ENCODE measurements at places on chromosomes 1 and 21. TPM values are rescaled to one million over a fixed set of nuclear protein-coding genes. Genes with fewer than 3 reads are reported as not detected.

- no peaks in the 10 kb centered on the region for H3K27me3 ChIP-seq
- H3K4me1 ChIP-seq, result peaks cover 7% of the 10 kb centered on the region
- H3K4me3 ChIP-seq, result no peak overlapping the region
- DNase-seq, result no peak
- peaks cover 33% of the 10 kb centered on the region for H3K36me3 ChIP-seq
- peak overlapping the region; percentile 92 for H3K27ac ChIP-seq
Observed at GRCh38 chr1:228095938-228096337, 7.2 kb downstream of the C1orf35 start.

- DNase-seq, result no peak
- no peaks in the 10 kb centered on the region for H3K27me3 ChIP-seq
- H3K4me1 ChIP-seq, result peaks cover 6% of the 10 kb centered on the region
- no peak overlapping the region for H3K4me3 ChIP-seq
- H3K27ac ChIP-seq, result no peak overlapping the region
- no peaks in the 10 kb centered on the region for H3K36me3 ChIP-seq
Observed at GRCh38 chr1:213939888-213940287, 47.9 kb upstream of the PROX1 start.

DNA sequence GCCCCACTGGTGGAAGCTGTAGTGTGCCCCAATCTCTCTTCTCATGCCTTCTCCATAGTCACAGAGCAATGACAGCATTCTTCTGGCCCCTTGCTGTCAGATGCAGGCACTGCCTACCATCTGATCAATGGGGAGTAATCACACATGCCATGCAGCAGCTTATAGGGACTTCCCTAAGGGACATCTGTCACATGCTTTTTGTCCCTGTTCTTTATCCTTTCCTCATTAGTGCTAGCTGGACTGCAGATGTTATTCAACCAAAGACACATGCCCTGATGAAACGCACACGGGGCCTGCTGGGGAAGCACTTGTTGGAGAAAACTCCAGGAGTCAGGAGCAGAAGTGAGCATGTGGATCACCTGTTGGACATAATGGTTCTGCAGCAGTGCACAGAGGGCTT, 108.7 kb downstream of the KCNJ15 start:
- no peak overlapping the region for H3K27ac ChIP-seq
- no peaks in the 10 kb centered on the region for H3K4me1 ChIP-seq
- no peaks in the 10 kb centered on the region for H3K36me3 ChIP-seq
- H3K4me3 ChIP-seq, result no peak overlapping the region
- DNase-seq, result no peak

- peaks cover 13% of the 10 kb centered on the region for H3K4me1 ChIP-seq
- H3K27me3 ChIP-seq, result peaks cover 3% of the 10 kb centered on the region
- no peaks in the 10 kb centered on the region for H3K36me3 ChIP-seq
- no peak overlapping the region for H3K27ac ChIP-seq
- no peak overlapping the region for H3K4me3 ChIP-seq
Observed at GRCh38 chr1:150544204-150544603, 5.0 kb upstream of the ADAMTSL4 start.

- no peak for DNase-seq
- no peak overlapping the region for H3K4me3 ChIP-seq
Observed at GRCh38 chr1:186089940-186090339, 285.1 kb downstream of the TPR start.

- H3K4me1 ChIP-seq, result peaks cover 46% of the 10 kb centered on the region
- H3K27ac ChIP-seq, result peak overlapping the region; percentile 94
- no peak for DNase-seq
- no peaks in the 10 kb centered on the region for H3K27me3 ChIP-seq
Observed at GRCh38 chr1:24374891-24375786, 38.4 kb downstream of the STPG1 start.

The TNFSF4 gene
- 1.7 TPM for total RNA-seq

The NPHP4 gene
- total RNA-seq, result 29.9 TPM

The FAM43B gene
- total RNA-seq, result 0.10 TPM

The ADGRB2 gene
- total RNA-seq, result 5.5 TPM

The SIPA1L2 gene
- 37.6 TPM for total RNA-seq

Data from progenitor cell of endocrine pancreas (in vitro differentiated cells).